ENCODE measurements at places on chromosomes 5 and 9.

DNA sequence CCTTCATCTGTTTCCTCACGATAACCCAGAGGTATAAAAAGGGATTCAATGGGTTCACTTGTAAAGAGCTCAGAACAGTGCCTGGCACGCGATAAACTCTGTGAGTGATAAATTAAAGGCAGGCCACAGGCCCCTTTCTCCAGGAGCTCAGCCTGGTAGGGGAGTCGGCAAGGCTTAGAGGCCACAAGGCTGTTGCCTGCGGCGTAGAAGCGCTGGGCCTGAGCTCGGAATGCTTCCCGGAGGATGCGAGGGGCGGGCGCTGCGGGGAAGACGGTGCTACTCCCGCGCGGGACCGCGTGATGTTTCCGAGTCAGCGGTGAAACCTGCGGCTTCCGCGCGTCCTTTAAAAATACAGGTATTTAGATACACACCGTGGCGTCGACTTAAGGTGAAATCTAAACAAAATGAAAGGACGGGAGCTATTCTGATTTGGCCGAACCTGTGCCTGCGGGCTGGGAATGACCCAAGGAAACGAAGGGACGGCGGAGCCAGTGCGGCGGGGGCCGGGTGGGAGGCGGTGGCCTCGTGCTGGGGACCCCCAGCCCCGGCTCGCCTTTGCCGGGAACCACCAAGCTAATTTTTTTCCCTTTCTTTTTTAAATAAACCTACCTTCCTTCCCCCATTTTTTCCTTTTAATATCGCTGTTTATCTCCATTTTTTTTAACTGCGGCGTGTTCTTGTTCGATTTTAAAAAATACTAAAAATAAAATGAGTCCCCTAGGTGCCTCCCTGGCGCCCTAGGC lies 6.2 kb downstream of the NKX2-5 start:
- no peak for DNase-seq

DNA sequence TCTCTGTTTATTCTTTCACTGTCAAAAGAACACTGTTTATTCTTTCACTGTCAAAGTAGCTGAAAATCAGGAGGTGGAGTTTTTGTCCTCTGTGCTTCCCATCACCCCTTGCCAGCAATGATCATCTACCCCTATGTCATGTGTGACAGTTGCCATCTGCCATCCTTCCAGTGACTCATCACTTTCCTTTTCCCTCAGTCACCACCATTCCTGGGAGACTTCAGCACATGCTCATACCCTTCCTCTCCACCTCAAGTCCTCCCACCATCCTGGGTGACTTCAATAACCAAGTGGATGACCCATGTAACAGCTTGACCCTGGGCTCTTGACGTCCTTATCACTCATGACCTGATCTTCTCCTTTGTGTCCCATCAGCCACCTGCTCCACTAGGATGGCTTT lies 43.3 kb upstream of the RASEF start:
- DNase-seq = no peak

GRCh38 chr9:88680505-88681160 lies 145.7 kb downstream of the NXNL2 start:
- DNase-seq = no peak

GRCh38 chr9:119968836-119969707 lies 599.8 kb upstream of the BRINP1 start:
- DNase-seq = no peak

- DNase-seq = no peak
These were observed 9.1 kb upstream of the GNAQ start for GRCh38 chr9:78040726-78041125.

DNA sequence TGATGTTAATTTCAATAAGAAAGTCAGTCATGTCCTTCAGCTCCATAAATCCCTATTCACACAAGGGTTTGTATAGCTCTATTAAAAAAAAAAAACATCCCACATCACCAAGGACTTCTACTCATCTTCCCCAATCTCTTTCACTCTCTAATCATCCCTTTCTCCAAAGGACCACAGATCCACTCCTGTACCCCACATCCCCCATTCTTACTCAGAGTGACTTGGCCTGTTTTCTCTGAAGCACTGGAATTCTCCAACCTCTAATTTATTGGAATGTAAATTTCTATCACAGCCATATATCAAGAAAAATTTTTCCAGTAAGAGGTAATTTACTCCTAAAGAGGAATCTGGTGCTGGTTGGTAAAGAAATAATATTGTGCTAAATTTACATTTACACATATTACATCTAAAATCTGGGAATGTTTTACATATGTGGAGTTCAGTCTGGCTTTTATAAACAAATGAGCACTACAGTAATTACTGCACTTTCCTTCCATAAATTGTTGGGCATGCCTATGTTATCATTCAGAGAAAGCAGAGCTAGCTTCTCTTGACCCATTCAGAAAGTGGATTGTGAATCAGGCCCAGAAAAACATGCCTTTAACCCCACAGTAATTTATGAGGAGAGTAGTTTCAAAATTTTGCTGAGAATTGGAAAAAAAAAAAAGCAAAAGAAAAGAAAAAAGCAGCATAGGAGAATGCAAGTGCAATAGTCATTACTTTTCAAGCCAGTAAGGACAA lies 399.5 kb upstream of the TNC start:
- DNase-seq = no peak

DNA sequence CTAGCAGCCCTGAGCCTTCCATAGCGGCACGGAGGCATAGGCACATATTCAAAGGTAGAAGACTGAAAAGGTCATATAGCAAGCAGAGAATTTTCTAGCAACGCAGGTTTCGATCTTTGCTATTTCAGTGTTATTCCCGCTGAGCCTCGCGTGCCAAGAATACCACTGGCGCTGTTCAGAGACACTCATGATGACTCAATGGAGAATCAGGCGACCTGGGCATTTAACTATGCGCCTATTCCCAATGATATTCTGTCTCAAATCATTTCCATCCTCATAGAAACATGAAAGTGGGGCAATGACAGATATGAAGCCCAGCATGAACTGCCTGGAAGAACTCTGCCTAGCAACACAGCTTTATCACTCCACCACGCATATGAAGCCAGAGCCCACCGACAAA lies 59.9 kb downstream of the EFNA5 start:
- no peak for DNase-seq

GRCh38 chr5:11792621-11793020 lies 111.6 kb downstream of the CTNND2 start:
- no peak for DNase-seq

DNA sequence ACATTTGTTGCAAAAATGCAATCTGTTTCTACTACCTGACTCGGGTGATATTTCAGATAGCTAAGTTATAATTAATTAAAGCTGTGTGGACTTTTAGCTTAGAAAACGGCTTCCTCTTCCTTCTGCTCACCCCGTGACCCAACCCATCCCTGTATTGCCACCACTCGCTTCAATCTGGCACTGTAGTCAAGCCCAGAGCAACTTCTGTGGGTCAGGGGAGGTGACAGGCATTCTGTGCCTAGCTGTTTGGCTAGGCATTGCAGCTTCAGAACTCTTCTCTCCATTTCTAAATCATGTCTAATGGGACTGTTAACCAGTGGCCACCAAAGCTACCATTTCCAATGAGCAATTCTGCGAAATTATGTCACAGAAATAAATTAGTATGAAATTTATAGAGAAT lies 179.7 kb upstream of the TLX3 start:
- no peak for DNase-seq

DNA sequence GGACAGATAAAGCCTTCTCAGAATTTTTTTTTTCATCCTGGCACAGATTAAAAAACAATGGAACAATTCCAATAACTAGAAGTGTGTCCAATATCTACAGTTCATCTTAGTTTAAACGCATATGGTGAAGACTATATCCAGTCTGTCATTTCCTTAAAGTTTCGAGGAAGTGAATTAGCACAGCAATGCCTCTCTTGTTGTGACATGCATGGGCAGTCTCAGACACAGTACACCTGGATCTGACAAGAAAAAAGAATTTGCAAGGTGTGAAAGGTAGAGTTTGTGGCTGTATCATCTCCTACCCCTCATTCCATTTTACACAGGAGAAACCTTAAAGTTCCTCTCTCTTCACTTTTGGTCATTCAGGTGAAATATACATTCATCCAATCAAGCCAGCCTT lies 100.6 kb upstream of the ADAMTS19 start:
- no peak for DNase-seq

GRCh38 chr9:93244101-93244500 lies 60.2 kb downstream of the WNK2 start:
- DNase-seq = no peak

DNA sequence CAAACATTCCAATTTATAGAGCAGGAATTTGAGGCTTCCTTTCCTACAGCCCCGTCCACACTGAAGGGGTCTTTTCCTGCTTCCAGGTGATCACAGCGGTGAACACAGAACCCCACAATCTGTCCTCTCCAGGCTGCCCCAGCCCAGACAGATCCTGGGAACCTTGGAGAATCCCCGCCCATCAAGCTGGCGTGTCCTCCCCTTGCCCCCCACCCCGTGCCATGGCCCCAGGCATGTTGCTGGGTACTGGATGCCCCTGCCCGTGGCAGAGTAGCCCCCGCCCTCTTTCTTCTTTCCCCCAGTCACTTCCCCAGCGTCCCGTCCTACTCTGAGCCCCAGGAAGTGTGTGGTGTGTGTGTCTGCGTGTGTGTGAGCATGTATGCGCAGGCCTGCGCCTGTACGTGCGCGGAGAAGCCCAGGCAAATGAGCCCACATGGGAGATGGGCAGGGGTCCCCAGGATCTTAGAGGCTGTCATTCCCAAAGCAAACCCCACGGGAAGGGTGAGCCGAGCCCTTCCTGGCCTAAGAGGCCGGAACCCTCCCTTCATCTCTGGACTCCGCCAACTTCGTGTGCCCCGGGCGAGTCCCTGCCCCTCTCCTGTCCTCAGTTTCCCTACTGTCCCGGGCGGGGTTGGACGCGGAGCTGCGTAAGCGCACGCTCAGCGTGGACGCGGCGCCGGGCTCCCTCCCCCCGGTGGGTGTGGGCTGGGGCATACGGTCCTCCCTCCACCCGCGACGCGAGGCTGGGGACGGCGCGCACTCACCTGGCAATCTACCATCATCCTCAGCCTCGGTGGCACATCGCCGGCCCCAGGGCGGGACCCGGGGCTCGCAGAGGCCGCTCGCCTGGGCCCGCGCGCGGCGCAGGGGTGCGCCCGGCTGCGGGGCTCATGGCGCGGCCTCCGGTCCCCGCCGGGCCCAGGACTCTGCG lies 15.2 kb downstream of the GBGT1 start:
- DNase-seq = no peak

Measured in NCI-H2081 treated with DMSO at 0.1 percent for 48 hours (cell line).